ENCODE measurements at places on chromosomes 3 and 15.

GRCh38 chr3:179706233-179706632 is 53.4 kb downstream of the USP13 start:
- no peak for DNase-seq

- no peak for DNase-seq
These were observed 58.0 kb upstream of the FURIN start for GRCh38 chr15:90810354-90810753.

- DNase-seq: no peak
These were observed 61.2 kb upstream of the FLNB start for GRCh38 chr3:57946970-57947381.

GRCh38 chr3:1969281-1969680 is 129.4 kb upstream of the CNTN4 start:
- no peak for DNase-seq
